ENCODE measurements at places on chromosomes 5 and 9. TPM values are rescaled to one million over a fixed set of nuclear protein-coding genes. Genes with fewer than 3 reads are reported as not detected.

The GRXCR2 gene
- total RNA-seq = not detected

The WHRN gene
- 6.4 TPM for total RNA-seq

The IL9 gene
- total RNA-seq = not detected

The ADAMTS16 gene
- total RNA-seq = 1.9 TPM

The SLC12A7 gene
- total RNA-seq = 27.0 TPM

The DRD1 gene
- total RNA-seq = 0.13 TPM

The IL31RA gene
- 1.3 TPM for total RNA-seq

The PCDHGC5 gene
- not detected for total RNA-seq
